HT-29 (cell line): ENCODE measurements at places on chromosomes 11 and 22.

DNA sequence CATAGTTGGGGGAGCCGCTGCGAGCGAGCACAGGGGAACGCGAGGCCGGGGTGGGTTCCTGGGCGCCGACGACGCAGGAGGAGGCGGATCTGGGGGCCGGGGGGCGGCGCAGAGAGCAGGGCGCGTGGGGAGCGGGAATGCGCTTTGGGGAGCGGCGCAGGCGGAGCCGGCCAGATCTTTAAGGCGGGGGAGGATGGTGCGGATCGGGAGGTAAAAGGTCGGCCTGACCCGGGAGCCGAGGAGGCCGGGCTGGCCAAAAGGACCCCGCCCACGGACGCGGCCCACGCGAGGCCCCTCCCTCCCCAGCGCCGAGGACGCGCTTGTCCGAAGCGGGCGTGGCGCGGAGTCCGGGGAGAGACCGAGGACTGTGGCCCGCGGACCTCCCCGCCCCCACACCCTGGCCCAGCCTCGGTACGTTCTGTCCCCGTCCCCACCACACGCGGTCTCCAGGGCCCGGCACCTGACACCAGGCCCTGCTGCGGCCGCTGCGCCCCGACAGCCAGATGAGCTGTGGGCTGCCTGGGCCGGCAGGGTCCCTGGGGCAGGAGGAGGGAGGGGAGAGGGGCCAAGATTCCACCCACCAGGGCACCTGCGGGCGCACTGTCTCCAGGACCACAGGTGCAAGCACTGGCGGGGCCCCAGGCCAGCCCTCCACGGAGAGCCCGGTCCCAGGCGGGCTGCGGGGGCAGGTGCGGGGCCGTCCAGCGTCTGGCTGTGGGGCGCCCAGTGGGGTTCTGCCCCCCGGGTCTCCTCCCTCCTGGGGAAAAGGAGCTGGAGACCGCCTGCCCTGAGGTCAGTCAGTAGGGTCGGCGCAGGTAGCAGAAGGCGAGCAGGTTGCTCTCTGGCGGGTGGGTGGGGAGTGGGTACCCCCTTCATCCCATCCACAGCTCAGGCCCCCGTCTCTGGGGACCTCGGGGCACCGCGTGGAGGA is 10.9 kb downstream of the PIM3 start:
- DNase-seq = peak; percentile 72

- DNase-seq = no peak
These were observed 4.3 kb downstream of the MED15 start for GRCh38 chr22:20511578-20512229.

- no peak for DNase-seq
These were observed 38.2 kb downstream of the RNF141 start for GRCh38 chr11:10502770-10503169.

DNA sequence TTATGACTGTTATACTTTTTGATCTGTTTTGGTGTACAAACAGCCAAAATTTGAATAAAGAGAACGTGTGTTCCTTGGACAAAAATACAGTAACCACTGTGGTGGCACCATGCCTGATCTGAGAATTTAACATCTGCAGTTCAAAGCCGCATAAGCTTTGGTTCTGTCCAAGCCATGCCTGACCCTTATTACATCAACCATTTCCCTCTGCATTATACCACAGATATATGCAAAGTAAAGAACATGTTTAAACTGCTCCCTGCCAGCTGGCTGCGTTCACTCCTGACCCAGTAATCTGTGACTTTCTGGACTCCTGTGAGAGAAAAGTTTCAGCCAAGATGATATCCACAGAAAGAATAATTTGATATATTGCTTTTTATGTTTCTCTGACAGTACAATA is 890.5 kb upstream of the ANO3 start:
- no peak for DNase-seq

GRCh38 chr11:13970986-13971385 is 8.5 kb downstream of the SPON1 start:
- peak; percentile 84 for DNase-seq

DNA sequence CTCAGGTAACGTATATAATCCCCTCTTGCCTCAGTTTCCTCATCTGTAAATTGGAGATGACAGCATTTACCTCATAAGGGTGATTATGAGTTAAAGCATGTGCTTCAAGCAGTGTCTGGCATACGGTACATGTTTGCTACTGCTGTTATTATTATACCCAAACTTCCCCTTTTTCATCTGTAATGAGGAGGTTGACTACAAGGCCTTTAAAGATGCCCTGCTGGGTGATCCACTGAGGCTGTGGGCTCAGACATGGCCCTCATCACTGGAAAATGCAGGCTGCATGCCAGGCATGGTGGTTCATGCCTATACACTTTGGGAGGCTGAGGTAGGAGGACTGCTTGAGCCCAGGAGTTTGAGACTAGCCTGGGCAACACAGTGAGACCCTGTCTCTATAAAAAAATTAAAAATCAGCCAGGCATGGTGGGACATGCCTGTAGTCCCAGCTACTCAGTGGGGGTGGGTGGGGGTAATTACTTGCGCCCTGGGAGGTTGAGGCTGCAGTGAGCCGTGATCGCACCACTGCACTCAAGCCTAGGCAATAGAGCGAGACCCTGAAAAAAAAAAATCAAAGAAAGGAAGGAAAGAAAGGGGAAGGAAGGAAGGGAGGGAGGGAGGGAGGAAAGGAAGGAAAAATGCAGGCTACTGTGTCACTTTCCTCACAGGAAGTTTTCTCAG is 4.3 kb downstream of the PIK3IP1 start:
- DNase-seq = no peak
